ENCODE measurements at places on chromosomes 6 and 20. TPM values are rescaled to one million over a fixed set of nuclear protein-coding genes. Genes with fewer than 3 reads are reported as not detected.

- DNase-seq = no peak
Observed at GRCh38 chr20:22925613-22925983, 109.5 kb upstream of the SSTR4 start.

- no peak for DNase-seq
Observed at GRCh38 chr20:46304852-46305251, 3.4 kb downstream of the CDH22 start.

DNA sequence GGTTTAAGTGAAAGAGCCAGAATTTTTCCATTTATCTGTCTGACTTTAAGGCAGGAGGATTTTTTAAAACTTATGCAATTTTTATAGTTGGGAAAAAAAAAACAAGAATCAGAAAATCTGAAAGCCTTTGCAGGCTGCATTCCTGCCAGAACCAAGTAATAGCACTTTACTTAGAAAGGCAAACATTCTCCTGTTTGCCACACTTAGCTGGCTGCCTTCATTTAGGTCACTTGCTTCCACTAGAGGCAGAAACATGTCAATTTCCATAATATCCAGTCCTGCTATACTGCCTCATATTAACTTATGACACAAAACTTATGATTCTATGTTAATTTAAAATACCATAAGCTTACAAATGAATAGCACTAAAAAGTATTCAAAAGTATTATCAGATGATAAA is 425.8 kb downstream of the FRK start:
- no peak for DNase-seq

GRCh38 chr20:12640251-12640650 is 368.5 kb upstream of the SPTLC3 start:
- no peak for DNase-seq

- DNase-seq = no peak
Observed at GRCh38 chr6:5163247-5163646, 78.1 kb downstream of the PPP1R3G start.

The SAPCD1 gene
- not detected for polyA plus RNA-seq
